SJSA1 (cell line): ENCODE measurements at places on chromosomes 2 and 18.

DNA sequence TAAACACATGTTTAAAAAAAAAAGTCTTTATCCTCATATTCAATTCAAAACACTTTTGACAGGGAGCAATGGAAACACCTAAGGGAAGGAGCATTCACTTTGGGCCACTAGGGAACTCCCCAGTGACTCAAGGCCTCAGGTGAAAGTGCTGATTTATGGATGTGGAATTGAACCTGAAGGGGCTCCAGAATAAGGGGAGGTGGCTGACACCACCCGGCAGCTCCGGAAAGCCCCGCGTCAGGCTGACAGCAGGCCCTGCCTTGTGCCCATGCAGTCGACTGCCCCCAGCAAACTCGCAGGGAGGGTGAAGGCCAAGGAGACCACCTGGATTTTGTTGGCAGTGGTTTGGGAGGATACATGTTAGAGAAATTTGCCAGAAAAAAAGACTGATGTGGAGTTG lies 275.3 kb upstream of the NCKAP5 start:
- DNase-seq = no peak

DNA sequence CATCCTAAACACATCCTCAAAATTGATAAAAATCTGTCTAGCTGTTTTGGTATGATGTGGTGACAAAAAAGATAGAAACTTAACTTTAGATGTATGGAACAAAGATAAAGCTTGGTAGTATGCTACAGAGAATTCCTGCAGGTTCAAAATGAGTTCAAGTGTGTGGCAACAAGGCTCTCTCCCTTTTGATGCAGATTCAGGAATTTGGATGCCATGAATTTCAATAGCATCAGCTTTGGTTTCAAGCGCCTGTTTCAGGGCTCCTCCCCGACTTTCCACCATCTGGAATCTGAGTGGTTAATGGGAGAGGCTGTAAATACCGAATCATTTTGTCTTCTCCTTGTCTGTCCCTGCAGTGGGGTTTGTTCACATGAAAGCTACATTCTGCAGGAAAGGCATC lies 180.6 kb downstream of the MTX2 start:
- DNase-seq = no peak

DNA sequence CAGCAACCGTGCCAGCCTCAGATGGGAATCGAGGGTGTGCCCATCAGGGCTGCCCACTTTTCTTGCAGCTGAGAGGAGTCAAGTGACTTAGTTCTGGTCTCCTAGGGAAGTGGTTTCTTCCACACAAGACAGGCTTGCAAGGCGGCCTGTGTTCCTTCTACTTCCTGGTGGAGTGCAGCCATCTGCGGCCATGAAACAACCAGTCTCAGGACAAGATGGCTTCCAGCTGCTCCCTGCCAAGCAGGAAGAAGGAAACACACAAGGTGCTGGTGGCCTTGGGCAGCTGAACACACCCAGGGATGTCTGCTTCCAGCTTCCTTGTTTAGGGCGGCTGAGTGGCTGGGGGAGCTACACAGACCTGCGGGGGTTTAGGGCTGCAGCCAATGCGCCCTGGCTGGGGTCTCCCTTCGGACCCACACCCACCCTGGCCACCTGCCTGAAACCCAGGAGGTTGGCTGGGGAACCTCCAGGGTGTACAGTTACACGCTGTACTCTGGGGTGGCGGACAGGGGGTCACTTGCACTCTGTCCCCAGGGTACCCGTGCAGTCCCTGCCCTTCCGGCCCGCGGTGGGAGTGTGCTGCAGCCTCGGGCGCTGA lies 34.7 kb downstream of the PTPN18 start:
- DNase-seq = no peak

DNA sequence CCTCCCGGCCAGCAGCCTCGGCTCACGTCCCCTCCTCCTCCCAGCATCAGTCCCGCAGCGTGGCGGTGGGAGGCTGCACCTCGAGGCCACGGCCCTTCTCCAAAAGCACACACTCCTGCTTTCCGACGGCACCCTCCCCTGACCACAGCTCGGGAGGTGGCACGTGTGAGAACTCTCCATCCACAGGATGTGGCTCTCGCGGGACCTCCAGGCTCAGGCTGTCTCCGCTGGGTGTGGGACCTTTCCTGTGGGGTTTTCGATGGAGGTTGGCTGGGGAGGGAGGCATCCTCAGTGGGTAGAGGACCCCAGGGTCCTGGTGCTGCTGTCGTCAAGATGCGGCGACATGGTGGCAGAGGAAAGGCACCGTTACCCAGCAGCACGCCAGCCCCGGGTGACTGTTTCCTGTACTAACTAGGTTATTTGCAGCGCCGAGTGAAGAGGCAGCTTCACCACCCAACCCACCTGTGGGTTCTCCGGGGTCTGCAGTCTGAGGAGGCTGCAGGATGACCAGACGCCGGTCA lies 42.8 kb upstream of the KCNG2 start:
- DNase-seq = no peak

DNA sequence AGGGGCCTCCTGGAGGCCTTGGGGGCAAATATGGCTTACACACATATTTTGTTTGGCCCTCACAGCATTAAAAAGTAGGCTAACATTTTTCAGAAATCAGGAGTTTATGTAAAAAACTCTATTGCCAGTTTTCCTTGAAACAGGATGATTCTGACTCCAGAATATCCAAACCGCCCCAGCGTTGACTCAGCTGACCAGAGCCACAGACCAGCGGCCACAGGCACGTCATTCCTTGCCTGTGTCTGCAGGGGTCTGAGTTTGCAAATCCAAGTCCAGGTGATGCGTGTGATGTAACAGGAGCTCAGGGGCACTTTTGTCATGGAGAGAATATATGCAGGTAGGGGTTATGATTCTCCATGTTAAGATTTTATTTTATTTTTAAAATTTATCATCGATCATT lies 79.4 kb upstream of the ALKAL2 start:
- no peak for DNase-seq
